Erythroblast (primary cell): ENCODE measurements at places on chromosomes 5 and 9.

DNA sequence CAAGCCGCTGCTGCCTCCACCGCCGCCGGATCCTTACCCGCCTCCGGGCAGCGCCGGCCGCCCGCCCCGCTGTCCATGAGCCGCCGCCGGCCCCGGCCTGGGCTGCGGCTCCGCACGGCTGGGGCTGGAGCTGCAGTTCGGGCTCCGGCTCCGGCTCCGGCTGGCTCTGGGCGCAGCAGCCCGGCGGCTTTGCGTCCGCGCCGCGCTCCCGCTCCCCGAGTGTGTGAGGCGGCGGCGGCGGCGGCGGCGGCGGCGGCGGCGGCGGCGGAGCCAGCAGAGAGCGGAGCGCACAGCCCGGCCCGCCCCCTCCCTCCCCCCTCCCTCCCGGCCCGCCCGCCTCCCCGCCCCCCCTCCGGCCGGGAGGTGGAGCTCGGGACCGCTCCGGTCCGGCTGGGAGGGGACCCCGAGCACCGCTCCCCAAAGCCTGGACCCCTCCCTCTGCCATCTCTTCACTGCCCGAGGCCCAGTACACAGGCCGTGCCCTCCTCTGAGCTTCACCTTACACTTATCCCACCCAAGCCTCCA lies at the start of gene PCDH1:
TSS of gene PCDH1 (minus strand) at position 225 of the 525 bp plus-strand sequence. CDS start at position 77, 148 bp downstream.
- DNase-seq = peak; percentile 37

DNA sequence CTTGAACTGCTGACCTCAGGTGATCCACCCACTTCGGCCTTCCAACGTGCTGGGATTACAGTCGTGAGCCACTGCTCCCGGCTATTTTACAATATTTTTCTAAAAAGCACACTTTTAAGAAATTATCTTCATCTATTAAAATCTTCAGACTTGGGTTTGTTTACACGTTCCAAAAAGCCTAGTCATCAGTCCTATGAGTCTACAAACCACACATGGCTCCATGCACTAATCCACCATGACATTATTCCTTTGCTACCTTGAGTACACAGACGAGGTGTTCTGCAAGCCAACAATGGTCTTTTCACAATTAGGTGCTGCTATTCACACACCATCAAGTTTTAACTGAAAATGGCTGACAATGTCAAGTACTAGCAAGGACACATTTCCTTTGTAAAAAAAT lies 41.0 kb downstream of the TRPM6 start:
- DNase-seq = no peak

DNA sequence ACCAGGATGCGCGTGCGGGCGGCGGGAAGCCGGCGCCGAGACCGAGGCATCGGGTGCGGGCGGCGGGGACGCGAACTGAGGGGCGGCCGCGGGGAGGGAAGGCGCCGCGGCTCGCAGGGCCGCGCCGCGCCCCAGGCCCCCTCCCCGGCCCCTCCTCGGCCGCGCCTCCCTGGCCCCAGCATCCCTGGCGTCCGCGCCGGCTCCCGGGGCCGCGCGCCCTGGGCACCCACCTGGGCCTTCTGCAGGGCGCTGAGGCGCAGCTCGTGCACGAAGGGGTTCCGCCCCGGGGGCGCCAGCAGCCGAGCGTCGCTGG lies 324 bp downstream of the LPCAT1 start:
- DNase-seq = no peak

GRCh38 chr5:21817668-21818369 lies 1035.3 kb downstream of the CDH12 start:
- no peak for DNase-seq

- DNase-seq = no peak
These were observed 1.3 kb downstream of the PLGRKT start for GRCh38 chr9:5436441-5436840.

DNA sequence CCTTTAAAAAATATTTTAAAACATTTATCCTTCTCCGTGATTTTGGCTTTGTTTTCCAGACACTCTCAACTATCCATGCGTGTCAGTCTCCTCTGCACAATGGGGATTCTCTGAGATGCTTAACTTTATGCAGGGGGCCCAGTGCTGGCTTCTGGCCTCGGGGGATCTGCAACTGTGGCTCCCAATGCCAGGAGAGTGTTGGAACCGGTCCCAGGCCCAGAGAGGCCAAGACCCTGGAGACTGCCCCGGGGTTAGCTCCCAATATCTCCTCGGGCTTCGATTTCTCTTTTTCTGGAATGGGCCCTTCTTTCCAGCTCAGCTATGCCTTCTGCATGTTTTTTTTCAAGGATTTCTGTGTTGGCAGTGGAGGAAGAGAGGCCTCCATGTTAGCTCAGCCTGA lies 20.1 kb upstream of the SARDH start:
- DNase-seq = no peak

GRCh38 chr9:114905170-114905940 lies 25.0 kb downstream of the TNFSF8 start:
- DNase-seq = no peak

DNA sequence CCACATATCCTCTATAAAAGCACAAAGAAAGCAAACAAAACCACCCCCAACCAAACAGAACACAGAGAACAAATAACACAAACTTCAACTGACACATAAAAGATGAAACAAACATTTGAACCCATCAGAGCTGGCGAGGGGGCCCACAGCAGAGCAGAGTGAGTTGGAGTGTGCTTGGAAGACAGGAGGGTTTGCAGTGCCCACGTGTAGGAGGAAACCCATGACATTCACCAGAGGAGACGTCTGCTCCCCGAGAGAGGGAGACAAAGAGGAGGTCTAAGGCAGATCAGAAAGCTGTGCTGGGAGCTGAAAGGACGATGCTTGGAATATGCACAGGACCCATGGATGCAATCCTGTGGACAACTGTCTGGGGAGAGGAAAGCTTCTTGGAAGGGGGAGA lies 27.0 kb downstream of the MRPL36 start:
- DNase-seq = no peak

DNA sequence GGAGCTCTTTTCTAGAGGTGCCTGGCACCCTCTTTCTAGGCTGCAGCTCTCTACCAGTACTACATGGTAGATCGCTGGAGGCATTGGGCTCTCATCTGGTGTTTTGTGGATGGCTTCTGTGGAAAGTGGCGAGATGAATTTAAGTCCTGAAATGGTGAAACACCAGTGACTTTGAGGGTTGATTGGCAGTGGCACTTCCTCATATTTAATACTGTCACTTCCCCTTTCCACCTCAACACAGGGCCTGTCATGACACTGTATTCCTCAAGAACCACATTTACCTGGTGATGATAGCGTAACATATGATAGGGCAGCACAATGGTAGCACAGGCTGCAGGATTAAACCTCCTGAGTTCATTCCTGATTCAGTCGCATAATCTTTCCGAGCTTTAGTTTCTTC lies 132.1 kb downstream of the KDM4C start:
- no peak for DNase-seq

DNA sequence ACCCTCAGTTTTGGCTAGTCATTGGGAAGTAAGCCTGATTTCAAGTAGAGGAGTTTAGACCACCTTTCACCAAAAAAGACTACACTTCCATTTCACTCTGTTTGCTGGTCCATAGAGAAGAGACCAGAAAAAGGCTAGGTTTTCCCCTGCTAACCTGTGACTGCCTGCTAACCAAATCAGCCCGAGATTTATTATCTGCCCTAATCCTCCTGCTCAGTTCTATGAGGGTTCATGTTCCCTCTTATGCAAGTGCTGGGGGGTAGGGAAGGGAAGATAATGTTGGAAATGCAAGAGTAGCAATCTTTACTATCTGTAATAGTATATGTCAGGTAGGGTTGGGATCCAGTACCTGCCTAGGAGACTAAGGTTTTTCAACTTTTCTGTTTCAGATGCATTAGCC lies 51.6 kb upstream of the CCNG1 start:
- DNase-seq = no peak

DNA sequence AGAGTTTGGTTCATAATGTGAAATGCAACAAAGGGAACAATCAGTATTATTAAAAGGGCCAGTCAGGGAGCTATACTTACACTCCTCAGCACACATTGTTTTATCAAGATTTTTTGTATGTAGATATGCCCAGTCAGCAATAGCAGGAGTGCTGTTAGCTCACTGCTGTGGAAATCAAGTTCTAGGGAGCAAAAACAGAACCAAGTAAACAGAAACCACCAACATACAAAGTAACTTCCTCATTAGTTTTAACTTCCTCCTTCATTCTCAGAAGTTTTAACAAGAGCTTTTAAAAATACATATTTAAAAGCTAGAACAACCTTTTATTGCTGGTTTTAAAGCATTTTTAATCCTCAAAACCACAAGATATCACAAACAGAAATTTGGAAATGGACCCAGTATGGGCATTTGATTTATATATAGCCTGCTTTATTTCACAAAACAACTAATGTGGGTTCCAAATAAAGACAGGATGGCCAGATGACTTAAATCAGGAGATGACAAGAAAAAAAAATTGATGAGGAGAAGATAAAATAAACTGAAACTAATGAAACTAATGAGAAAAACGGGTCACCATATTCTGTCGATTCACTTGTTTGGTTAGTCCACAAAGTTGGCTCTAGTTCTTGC lies 178.5 kb downstream of the ADAMTS12 start:
- no peak for DNase-seq

GRCh38 chr5:150411245-150411979 lies 1.3 kb downstream of the CD74 start:
- DNase-seq = peak; percentile 24

GRCh38 chr5:430214-430925 lies 12.6 kb upstream of the EXOC3 start:
- DNase-seq = no peak

GRCh38 chr5:133992429-133993155 lies 12.2 kb downstream of the VDAC1 start:
- DNase-seq = no peak

GRCh38 chr5:35360671-35361070 lies 130.4 kb upstream of the PRLR start:
- DNase-seq = no peak

- DNase-seq = no peak
These were observed 46.3 kb downstream of the NAA35 start for GRCh38 chr9:85987236-85987635.

DNA sequence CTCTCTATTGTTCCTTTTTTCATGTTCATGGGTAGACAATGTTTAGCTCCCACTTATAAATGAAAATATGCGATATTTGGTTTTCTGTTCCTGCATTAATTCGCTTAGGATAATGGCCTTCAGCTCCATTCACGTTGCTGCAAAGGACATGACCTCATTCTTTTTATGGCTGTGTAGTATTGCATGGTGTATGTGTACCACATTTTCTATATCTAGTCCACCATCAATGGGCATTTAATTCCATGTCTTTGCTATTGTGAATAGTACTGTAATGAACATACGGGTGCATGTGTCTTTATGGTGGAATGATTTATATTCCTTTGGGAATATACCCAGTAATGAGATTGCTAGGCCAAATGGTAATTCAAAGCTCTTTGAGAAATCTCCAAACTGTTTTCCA lies 392.0 kb downstream of the EFNA5 start:
- no peak for DNase-seq

- no peak for DNase-seq
These were observed 15.8 kb upstream of the CACFD1 start for GRCh38 chr9:133443982-133444381.

DNA sequence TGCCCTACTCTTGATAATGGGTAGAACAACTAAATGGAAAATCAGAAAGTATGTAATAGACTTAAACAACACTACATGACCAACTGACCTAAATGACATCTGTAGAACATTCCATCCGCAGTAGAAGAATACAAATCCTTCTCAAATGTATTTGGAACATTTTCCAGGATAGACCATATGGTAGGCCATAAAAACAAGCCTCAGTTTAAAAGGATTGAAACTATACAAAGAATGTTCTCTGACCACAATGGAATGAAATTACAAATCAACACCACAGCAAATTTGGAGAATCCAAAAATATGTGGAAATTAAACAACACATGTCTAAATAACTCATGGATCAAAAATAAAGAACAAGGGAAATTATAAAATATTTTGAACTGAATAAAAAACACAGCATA lies 189.2 kb downstream of the NDUFS4 start:
- DNase-seq = no peak

- DNase-seq = no peak
These were observed 79.3 kb downstream of the STARD4 start for GRCh38 chr5:111432883-111433536.

DNA sequence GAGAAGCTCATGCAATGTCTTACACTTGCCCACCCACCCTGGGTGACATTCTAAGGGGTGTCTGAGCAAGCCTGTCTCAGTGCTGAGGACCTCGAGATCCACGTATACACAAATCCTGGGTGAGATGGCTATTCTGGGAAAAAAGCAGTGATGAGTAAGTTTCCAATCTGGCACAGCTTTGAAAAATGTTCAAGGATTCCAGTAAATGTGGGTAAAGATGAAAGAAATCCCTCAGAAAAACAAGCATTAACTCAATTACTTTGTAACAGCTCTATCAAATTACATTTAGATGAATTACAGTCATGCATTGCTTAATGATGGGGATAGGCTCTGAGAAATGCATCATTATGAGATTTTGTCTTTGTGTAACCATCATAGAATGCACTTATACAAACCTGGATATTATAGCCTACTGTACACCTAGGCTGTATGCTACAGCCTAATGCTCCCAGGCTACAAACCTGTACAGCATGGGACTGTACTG lies 26.9 kb downstream of the GOLM1 start:
- DNase-seq = no peak

GRCh38 chr5:66361070-66361469 lies 217.0 kb downstream of the SREK1 start:
- DNase-seq = no peak

DNA sequence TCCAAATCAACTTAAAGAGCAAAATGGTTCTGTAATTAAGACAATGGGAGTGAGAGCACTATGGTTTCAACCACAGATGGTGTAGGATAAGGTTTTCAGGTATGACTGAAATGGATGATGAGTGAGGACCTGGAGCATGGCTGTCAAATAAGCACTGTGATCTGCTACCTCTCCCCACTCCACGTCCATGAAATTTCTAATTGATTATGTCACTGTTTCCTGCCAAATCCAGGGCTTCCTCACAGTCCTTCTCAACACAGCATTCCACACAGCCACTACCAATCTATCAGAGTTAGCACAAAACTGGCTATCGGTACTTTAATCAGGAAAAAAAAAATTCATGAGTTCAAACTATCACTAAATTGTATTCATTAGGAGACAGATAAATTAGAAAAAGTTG lies 420.4 kb upstream of the WWC1 start:
- DNase-seq = no peak

- DNase-seq = no peak
These were observed 38.9 kb downstream of the SNX30 start for GRCh38 chr9:112789473-112789872.

- DNase-seq = no peak
These were observed 49.4 kb downstream of the TGFBR1 start for GRCh38 chr9:99154356-99154755.

DNA sequence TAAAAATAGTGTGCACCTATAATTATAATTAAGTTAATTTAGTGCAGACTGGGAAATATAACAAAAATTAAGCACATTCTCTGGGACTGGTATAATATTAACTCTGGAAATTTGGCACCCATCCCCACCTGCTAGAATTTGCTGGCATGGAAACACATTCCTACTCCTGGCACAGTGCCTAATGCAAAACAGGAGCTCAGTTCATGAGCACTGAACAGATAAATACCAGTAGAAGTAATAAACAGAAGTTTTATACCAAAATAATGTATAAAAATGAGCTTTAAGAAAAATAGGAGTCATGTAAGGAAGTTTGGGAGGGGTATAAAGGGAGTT lies 23.7 kb upstream of the NPR3 start:
- no peak for DNase-seq
